ENCODE measurements at places on chromosomes 13 and 19.

GRCh38 chr19:46014941-46015686 is 7.7 kb downstream of the PGLYRP1 start:
- DNase-seq: no peak

GRCh38 chr19:6811906-6812305 is 39.4 kb downstream of the VAV1 start:
- peak; percentile 33 for DNase-seq

DNA sequence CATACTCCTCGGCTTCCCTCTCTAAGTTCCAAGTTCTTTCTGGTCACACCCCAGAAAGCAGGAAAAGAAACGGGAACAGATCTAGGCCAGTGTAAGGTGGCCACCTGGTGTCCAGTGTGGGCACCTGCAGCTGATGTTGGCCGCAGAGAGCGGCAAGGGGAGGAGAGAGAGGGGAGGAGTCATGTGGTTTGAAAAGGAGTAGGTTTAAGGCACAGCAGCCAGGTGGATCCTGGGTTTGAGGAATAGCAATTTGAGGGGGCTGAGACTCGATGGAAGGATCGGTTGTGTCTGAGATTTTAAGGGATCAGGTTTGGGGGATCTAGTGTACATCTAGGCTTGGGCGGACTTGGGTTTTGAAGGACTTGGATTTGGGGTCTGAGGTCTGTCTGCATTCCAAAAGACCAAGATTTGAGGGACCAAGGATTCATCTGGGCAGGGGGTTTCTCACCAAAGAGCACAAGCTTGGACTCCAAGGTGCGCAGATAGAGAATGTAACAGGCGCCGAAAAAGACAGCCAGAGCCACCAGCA is 1.2 kb downstream of the RABAC1 start:
- DNase-seq: no peak

DNA sequence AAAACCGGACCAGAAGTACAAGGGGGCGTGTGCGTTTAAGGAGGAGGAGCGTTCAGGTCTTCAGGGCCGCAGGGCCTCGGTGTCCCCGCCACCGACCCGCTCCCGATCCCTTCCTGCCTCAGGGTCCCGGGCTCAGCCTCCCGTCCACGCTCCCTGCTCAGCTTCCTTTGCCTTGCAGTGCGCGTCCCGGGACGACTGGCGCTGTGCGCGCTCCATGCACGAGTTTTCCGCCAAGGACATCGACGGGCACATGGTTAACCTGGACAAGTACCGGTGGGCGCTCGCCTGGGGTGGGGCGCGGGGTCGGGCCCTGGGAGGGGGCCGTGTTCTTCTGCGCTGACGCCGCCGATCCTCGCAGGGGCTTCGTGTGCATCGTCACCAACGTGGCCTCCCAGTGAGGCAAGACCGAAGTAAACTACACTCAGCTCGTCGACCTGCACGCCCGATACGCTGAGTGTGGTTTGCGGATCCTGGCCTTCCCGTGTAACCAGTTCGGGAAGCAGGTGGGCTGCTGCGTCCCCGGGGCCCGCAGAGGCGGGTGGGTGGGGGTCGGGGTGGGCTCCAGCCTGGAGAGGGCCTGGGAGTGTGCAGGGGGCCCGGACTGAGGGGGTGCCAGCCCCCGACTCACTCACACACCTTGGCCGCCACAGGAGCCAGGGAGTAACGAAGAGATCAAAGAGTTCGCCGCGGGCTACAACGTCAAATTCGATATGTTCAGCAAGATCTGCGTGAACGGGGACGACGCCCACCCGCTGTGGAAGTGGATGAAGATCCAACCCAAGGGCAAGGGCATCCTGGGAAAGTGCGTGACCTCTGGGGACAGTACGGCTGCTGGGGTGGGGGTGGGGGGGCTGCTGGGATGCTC is 1.4 kb downstream of the GPX4 start:
- no peak for DNase-seq

- no peak for DNase-seq
Measured at GRCh38 chr13:33997574-33997973, 179.6 kb downstream of the RFC3 start.

DNA sequence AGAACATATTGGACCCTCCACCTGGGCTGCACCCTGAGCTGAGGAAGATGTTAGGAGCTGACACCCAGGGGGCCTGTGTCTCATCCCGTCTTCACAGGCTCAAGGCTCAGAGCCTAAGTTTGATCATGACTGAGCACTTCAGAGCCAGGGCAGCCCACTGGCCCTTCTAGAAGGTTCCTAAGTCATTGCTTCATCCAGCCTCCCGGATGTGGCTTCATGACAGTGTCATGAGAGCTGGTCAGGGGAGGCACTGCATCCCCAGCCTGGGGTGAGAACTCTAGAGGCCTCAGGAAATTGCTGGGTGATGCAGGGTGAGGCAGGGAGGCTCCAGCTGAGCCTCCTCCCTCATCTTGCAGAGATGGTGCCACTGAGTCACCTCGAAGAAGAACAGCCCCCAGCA is 24.9 kb upstream of the PIK3R2 start:
- no peak for DNase-seq

GRCh38 chr13:51978796-51979556 is 32.3 kb downstream of the ATP7B start:
- DNase-seq: no peak

- DNase-seq: peak; percentile 75
Measured at GRCh38 chr13:93603043-93603442, 376.4 kb downstream of the GPC6 start.

DNA sequence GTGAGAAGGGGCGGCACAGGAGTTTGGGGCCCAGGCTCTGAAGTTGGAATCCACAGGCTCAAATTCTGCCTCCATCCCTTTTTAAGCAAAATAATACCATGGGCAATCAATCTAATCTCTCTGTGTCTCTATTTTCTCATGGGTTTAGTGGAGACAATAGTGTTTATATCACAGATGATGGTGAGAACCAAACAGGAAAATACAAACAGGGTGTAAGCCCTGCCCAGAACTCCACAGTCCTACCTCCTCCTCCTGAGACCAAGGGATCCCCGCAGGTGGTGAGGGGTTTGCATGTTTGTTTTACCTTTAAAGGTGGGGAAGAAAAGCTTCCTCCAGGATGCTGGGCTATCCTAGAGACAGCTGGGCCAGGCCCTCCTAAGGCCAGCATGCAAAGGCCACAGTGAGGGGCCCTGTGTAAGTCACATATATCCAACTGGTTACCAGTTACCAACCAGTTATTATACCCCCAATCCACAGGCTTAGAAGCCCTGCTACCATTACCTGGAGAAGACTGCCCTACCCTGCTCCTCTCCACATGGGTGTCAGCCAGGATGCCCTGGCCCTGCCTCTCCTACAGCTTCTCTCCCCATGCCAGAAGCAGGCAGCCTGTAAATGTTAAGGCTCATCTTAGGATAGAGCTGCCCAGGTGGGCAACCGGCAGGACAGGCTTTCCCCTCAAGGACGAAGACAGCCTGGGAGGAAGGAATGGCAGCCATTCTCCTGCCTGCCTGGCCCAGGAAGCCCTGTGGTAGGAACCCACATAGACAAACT is 658.4 kb downstream of the UQCRFS1 start:
- DNase-seq: no peak

DNA sequence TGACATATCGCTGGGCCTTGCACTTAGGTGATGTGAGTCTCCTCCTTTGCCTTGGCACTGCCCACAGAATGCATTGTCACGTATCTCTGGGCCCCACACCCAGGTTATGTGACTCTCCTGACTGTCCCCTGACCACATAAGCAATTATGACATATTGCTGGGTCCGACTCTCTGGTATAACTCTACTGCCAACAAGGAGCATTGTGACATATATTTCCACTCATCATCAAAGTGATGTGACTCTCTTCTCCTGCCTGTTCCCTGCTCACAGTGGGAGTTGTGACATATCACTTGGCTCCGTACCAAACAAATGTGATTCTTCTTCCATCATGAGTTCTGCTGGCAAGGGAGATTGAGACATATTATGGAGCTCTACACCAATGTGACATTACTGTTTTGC is 15.4 kb upstream of the ZNF681 start:
- DNase-seq: no peak

- DNase-seq: no peak
Measured at GRCh38 chr19:44758596-44758995, 10.1 kb downstream of the BCL3 start.

GRCh38 chr19:5967994-5968430 is 9.9 kb downstream of the RANBP3 start:
- DNase-seq: no peak

- no peak for DNase-seq
Measured at GRCh38 chr13:98466634-98467236, 110.2 kb downstream of the STK24 start.

DNA sequence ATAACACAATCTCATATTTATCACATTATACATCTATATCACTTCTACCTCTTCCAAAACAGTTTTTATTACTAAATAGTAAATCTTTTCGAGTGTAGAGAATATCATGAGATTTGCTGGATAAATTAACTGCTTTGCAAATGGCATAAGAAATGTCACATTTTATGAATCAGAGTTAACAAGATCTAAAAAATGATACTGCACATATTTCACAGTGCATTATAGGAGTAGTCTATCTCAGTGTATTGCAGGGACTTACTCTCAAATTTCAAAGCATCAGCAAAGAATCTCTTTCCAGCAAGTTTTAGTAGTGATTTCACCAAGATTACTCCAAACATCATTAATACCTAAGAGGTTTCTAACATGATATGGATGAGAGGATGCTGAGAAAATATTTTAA is 687.1 kb upstream of the SLITRK1 start:
- no peak for DNase-seq

All from HS-5 (cell line).